ENCODE measurements at places on chromosomes 7 and 10. TPM values are rescaled to one million over a fixed set of nuclear protein-coding genes. Genes with fewer than 3 reads are reported as not detected.

Gene ATG9B
- 21.3 TPM for polyA plus RNA-seq

Gene SLC16A12
- 4.9 TPM for polyA plus RNA-seq

Gene FAM25C
- polyA plus RNA-seq = not detected

Gene EFCAB10
- 10.1 TPM for polyA plus RNA-seq

Gene PRSS1
- 0.89 TPM for polyA plus RNA-seq
